ENCODE measurements at places on chromosomes 5 and 9.

DNA sequence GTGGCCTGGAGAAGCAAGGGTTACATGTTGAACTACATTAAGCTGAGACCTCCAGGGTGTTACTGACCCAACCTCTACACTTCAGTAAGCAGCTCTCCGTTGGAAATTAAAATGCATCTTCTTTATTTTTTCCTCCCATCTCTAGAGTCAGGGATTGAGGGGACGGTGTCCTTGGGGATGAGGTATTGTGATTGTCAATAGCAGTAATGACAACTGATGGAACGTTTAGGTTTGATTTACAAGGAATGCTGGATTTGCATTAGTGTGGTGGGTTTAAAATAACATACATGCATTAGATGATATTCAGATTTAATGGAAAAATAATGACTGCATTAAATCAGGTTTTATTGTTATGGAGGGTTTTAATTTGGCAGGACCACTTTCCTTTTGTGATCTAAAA is 82.9 kb upstream of the NTRK2 start:
- DNase-seq: no peak

DNA sequence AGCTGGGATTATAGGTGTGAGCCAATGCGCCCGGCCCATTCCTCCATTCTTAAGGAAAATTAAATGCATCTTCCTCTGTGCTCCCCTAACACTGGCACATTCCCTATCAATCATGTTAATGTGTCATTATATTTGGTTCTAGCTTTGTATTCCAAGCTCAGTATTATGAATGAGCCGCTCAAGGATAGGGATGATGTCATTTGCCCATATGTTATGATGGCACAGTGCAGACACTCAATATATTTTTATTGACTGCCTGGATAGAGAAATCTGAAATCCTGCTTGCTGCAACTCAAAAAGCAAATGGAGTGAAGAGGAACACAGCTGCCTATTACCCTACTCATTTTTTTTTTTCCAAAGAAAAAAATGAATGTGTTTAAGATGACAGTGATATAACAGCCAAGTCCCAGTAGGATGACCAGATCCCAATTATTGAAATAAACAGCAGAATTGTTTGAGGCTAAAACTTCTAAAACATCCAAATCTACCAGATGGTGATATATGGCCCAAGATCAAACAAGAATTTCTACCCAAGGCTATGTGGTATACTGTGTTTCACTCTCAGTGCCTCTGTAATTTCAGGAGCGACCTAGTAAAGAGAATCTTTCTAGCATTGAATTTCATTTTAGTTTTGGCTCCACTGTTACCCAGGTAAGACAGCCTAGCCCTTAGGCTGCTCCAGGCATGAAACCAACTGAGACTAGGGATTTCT is 16.3 kb downstream of the SUSD1 start:
- DNase-seq: no peak

DNA sequence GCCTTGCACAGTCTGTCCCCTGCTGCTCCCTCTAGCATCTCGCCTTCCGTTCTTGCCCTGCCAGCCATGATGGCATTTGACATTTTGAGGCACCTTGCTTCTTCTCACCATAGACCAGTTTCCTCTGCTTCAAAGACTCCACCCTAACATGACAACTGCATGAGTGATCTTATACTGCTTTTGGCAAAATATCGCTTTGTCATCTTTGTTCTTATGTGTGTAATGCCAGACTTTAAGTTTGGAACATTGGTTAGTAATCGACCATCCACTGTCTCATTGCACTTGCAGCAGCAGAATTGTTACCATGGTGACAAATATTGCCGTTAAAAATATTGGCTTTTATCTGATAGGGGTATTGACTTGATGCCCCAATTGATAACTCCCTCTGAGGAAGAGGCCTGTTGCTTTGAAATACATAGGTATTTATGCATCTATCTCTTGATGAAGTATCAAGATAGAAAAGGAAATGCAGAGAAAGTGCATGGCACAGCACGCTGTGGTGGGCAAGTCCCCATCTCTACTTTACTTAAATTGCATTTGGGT is 6.8 kb downstream of the GARIN3 start:
- no peak for DNase-seq

DNA sequence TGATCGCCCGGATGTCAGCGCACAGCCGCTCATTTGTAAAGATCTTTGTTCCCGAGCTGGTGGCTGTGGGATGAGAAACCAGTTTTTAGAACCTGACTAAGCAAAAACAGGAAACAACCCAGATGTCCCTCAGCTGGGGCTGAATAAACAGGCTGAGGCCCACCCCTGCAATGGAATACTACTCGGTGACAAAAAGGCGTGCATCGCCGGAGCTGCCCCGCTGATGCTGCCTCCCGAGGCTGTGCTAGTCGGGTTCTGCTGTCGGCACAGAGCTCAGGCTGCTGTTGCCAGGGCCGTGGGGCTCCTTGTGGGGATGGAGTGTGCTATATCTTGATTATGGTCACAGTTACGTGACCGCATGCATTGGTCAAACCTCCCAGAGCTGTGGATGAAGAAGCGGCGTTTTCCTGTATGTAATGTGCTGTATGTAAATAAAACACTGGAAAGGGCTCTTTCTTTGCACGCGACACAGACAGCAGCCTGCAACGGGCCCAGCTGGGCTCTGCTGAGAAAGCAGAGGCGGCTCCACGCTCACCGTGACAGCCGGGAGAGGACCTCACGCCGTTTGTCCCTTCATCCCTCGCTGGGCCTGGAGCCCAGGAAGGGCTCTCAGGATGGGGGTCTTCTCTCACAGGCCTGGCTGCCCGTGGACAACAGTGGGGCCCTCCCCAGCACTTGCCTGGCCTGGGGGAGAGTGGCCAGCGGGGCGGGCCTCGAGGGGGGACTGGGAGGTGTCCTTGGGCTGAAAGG is 51.5 kb upstream of the RNU6ATAC start:
- no peak for DNase-seq

DNA sequence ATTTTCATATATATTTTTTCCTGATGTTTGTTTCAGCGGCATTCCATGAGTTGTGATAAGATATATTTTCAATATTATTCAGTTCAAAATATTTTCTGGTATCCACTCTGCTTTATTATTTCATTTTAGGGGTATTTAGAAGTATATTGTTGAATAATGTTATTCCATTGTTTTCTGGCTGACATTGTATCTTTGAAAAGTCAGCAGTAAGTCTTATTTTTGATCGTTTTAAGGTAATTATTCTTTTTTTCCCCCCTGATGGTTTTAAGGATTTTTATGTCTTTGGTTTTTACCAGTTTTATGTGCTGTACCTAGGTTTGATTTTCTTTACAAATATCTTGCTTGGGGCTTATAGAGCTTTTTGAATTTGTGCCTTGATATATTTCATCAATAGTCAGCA is 6.6 kb upstream of the GLRA1 start:
- no peak for DNase-seq

DNA sequence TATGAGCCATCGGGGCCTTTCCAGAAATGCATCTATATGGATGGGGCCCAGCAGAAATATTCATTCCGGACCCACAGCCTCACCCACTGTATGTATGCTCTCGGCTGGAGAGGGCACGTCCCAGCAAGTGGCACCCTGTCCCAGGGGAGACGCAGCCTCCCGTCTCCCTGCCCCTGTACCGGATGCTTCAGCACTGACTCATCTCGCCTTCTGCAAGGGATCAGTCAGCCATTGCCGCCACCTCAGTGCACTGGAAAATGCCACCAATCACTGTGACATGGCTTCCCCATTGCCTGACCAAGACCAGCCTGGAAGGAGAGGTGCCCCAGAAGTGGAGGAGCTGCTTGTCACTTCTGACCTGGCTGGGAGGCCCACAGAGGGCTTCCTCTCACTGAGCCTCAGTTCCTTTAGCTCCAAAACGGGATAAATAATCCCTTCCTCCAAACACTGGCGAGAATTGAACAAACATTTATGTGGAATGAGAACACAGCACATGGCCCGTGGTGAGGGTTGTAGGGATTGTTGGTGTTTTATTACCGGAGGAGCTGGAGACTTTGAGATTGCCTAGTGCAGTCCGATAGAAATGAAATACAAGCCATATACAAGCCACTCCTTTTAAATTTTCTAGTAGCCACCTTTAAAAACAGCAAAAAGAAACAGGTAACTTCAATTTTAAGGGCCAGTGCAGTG is 43.9 kb upstream of the ORM1 start:
- no peak for DNase-seq

DNA sequence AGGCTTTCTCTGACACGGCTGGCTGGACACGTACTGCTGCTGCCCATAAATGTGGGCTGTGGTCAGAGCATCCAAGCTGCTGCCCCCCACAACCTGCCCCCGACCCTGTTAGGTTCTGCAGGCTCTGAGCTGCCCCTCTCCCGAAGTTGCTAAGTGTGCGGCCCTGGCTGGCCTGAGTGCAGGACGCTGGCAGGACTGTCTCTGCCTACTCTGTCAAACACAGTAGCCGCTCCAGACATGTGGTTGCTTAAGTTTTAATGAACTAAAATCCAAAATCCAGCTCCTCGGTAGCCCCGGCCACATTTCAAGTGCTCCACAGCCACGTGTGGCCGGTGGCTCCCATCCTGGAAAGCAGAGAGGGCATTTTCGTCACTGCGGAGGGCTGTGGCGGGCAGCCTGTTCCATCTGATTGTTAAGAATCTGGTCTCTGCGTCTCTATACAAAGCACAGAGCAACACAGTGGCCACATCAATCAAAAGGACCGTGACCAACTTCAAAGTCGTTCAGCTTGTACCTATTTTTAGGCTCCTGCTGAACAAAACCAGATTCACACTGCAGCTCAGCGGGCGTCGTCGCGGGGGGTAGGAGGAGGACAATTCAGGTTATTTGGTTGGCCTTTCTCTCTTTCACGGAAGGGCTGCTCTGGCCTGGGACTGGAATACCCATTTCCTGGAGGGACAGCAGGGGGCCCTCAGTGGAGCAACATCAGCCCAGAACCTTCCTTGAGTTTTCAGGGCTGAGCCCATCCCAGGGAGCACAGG is 68.9 kb downstream of the PTCH1 start:
- no peak for DNase-seq

DNA sequence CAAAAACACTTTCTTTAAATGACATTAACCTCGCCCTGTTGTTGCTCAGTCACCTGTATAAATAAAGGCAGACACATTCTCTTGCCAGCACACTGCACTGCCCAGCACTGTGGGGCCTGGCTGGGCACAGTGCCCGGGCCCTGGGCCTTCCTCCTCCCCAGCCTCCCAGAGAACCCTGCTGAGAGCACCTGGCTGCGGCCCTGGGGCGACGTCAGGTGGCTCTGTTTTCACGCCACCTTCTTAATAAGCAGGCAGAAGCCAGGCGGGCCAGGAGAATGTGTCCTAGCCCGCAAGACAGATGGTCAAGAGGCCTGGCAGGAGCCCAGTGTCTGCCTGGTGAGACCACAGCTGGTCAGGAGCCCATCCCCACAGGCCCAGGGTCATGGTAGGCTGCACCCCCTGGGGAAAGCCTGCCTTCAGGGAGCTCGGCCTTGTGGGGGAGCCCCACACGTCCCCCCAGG is 8.2 kb upstream of the AGPAT2 start:
- no peak for DNase-seq

- no peak for DNase-seq
Observed at GRCh38 chr5:121090822-121091221, 626.7 kb downstream of the PRR16 start.

DNA sequence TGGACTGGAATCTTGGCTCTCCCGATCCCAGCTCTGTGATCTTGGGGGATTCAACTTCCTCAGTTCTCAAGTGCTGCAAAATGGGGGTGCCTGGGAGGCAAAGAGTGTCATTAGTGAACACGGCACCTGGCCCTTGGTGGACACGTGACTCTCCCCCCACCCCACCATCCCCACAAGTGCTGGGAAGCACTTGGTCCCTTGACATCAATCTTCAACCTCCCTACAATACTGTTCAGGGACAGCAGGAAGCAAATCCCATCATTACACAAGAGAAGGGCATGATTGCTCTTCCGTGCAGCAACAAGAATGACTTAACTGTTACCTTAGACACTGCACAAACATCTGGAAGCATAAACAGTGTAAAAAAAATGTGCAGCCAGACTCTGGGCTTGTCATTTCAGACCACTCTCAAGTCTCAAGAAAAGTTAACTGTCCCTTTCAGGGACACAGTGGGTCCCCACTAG is 61.4 kb downstream of the PSMB7 start:
- no peak for DNase-seq

DNA sequence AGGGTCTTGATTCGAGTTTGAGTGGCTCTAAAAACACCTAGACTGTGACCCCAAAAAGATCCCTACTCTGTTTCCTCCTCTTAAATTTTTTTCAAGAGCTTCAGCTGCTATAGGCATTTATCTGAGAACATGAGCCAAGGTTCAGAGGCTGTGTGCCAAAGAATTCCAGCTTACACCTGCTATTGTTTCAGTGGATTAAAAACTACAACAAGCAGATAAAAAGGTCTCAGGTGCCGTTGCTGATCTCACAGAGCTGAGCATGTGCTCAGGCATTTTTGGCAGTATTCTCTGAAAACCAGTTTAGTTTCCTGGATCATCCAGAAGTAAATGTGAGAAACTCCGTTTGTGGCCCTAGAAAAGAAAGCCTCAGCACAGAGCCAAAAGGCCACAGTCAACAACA is 349.2 kb downstream of the DEPDC1B start:
- DNase-seq: no peak

- DNase-seq: no peak
Observed at GRCh38 chr9:613771-614347, 227.6 kb upstream of the DMRT1 start.

GRCh38 chr9:70529833-70530232 is 115.4 kb upstream of the KLF9 start:
- DNase-seq: no peak

GRCh38 chr5:87170799-87171198 is 96.9 kb upstream of the RASA1 start:
- no peak for DNase-seq

Data from activated CD4-positive, alpha-beta T cell treated with anti-CD3 and anti-CD28 coated beads for 1 hour (primary cell).